ENCODE measurements at places on chromosomes 1 and 21.
A peak's percentile ranks its signal among the peaks of the same experiment; 100 is the strongest.

DNA sequence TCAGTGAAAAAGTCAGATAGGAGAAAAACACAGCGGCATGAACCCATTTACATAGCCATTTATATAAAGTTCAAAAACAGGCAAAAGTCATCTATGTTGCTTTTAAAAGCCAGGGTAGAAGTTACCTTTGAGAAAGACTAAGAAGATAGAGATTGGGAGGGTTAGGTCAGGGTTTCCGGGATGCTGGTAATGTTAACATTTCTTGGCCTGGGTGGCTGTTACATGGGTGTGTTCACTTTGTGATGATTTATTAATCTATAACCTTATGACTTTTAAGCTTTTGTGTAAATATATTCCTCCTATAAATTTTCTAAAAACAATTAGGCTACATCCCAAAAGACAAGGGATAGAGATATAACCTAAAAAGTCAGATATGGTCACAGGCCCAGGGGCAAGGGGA, 15.0 kb upstream of the FAM20B start:
- no peak for DNase-seq

DNA sequence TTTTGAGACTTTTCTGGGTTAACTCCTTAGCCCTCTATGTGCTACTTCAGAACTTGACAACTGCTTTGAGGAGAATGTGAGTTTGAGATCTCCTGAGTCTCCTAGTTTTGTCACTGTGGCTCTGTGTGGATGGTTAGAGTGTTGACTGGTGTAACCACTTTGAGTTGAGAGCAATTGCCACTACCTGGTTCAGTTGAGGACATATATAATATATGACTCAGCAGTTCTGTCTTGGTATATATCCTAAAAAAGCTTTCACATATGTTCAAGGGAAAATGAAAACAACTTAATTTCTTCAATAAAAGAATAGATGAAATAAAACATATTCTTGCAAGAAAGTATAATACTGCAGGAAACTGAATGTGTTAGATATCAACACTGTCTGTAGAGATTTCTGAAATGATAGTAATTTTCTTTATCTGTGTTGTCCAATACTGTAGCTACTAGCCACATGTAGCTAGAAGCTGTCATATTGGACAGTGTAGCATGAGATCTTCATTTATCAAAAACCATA, 96.7 kb upstream of the QSOX1 start:
- no peak for DNase-seq

DNA sequence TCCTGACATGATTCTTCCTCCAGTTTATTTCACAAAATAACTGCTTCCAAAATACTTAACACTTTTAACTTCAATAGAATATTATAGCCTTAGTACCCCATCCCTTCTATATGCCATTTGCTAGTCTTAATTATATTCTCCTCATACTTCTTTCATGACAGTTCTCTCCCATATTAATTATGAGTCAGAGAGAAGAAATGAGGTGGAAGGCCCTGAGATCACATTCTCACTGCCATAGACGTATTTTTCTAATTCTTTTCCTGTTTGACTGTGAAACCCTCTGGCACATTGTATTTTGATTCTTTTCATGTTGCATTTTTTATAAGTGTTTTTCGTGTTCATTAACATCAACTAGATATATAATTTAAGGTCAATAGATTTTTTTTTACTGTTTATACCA, 88.4 kb downstream of the GTF2B start:
- no peak for DNase-seq

DNA sequence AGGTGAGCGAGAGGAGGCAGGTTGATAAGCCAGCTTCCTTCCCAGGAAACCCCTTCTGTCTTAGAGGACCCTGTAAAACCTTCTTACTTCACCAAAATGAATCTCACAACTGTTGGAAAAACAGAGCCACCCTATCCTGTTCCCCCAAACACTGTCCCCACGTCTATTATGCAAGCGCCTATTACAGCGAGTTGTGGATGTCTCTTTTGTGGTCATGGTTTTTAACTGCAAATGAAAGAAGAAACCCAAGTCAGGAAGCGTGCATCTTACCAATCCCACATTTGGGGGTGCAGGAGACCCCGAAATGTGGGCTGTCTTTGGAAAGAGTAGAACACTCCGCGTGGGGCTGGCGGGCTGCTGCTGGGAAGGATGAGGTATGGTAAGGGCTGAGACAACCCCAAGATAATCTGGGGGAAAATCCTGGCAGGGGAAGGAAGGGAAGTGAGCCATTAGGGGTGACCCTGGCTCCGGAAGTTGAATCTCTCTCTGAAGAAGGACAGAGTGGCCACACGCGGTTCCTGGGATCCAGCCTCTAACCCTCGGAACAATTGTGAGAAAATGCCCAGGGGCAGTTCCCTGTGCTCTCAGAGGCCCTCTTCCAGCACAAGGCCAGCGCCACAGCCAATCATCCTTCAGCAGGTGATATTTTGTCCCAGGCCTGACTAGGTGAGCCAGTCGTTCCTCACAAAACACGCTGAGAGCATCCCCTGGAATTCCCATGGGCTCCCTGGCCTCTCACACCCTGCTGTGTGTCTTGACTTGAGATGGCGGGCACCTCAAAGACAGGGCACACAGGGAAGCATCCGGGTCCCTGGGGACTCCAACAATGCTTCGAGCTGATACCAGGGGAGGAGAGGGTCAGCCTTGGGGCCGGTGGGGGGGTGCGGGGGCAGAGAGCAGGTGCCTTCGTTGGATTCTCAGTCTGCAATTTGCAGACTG, 168.5 kb upstream of the IRF2BP2 start:
- DNase-seq: no peak

DNA sequence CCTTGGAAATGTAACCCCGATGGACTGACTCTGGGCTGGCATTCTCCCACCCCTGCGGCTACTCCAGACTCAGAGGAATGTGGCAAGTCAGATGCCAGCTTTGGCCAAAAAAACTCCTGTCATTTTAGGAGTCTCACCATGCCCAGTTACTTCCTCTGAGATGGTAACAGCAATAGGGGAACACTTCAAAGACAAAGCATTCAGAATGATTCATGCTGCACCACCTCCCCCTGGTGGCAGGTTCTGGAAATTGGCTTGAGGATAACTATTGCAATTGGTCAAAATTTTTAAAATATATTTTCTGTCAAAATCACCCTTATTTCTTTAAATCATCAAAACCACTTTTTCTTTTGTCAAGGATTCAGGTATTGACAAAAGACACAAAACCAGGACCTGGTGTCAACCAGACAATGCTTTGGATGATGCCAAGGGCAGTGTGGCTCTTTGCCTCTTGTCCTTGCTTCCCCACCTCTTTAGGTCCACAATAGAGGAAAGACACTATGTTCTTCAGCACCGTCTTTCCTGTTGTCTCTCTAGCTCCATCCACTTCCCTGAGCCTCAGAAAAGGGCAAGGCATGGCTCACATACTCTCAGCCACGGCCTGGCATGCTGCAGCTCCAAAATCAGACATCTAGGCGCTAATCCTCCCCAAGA, 9.9 kb upstream of the CDCA8 start:
- DNase-seq: peak; percentile 48

- DNase-seq: no peak
Measured at GRCh38 chr1:161391611-161392010, 23.9 kb upstream of the CFAP126 start.

DNA sequence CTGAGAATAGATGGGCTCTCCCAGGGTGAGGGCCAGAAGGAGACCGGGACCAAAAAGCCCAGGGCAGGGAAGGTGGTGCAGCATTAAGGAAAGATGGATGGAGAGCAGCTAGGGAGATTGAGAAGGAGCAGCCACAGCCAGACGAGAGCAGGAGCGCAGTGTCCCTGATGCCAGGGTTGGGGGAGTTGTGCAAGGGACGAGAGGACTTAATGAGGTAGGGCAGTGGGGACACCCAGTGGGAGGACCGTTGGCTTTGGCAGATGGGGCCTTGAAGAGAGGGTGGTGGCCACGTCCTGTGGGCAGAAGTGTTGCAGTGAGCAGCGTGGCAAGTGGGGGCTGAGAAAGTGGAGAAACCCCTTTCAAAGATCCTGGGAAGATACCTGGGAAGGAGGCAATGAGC, 38.0 kb upstream of the KDM4A start:
- DNase-seq: no peak

DNA sequence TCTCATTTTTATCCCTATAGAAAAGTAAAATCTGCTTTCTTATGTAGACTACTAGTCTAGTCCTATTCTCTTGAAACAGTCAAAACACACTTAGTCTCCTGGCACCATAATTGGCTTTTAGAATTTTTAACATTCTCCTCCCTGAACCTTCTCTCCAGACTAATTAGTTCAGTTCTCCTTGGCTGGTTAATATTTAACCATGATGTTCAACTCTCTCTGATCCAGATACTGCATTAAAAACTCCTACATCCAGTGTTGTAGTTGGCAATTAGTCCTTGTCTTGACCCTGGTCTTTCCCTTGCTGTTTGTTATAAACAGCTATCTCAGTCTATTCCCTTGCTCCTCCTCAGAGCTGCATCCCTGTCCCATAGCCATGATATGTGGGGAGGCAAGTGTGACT, 422.9 kb upstream of the BEND5 start:
- DNase-seq: no peak

DNA sequence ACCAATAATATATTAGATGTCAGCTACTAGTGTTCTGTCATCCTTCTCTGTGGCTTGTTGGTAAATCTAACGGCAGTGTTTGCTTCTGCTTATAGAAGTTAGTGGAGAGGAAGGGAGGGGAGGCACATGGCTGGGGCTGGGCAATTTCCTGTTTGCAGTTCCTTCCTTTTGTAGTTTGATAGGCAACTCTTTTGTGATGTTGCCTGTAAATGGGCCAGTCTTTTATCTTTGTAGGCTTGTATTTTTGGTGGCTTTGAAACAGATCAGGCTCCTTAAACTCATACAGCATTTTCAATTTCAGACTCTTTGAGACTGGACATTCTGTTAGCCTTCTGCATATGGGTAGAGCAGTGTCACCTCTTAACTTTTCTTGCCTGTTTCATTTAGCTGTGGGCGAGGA, 48.1 kb downstream of the CDC14A start:
- no peak for DNase-seq

DNA sequence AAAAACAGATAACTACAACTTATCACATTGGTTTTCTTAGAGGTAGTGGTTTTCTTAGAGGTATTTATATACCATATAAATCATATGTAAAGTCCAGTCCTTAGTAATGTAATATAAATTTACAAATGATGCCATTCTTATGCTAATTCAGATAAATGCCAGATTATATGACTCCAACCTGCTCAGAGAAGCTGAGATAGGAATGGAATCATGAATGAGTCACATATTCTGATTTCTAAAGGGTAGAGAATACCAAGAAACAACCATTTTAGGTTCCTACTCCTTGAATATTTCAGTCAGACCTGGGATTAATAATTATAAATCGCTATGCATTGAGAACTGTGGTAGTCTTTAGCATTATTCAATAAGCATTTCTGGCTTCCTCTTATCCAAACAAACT, 760.1 kb upstream of the NEGR1 start:
- no peak for DNase-seq

GRCh38 chr1:68142036-68142435, 90.3 kb downstream of the WLS start:
- DNase-seq: no peak

GRCh38 chr1:156486421-156487344, 13.9 kb downstream of the MEF2D start:
- no peak for DNase-seq

GRCh38 chr1:116971965-116972673, 29.4 kb upstream of the CD101 start:
- DNase-seq: no peak

DNA sequence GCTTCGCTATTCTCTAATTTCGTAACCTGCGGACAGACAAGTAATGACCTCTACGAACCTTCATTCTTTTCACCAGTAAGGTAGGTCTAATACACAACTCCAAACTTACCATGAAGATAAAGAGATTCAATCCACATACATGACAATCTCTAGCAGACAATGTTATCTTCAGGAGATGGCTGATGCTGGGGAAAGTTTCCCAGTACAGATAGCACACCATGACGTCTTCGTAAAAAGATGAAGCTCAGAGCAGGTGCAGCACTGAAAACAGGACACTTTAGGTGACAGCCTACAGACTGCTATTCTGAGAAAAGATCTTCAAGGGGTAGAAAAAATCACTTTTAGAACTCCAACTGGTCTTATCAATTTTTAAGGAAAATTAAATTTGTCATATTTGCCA, 41.3 kb downstream of the ZNF281 start:
- DNase-seq: no peak

- no peak for DNase-seq
Measured at GRCh38 chr1:97524211-97524610, 396.6 kb downstream of the DPYD start.

DNA sequence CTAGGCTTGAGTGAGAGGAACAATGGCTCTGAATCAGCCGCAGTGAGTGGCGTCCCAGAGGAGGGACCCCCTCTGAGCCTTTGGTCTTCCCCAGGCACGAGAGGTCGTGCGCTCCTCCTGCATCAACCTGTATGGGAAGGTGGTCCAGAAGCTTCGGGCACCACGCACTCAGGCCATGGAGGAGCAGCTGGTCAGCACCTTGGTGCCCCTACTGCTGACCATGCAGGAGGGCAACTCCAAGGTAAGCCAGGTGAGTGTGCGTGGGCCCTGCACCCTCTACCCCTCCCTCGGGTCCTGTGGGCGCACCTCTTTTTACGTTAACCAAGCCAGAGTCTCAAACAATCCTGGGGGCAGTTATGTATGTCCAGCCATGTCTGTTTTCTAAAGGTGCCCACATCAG, 13.7 kb upstream of the TTC4 start:
- DNase-seq: no peak

DNA sequence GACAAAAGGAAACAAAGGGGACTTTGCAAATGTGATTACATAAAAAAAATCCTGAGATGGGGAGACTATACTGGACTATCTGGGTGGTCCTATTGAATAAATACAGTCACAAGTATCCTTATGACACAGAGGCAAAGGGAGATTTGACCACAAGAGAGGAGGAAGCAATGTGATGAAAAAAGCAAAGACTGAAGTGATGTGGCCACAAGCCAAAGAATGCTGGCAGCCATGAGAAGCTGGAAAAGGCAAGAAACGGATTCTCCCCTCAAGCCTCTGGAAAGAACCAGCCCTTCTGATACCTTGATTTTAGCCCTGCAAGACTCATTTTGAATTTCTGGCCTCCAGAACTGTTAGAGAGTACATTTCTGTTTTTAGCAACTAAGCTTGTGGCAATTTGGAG, 36.4 kb downstream of the OLFML2B start:
- DNase-seq: no peak

DNA sequence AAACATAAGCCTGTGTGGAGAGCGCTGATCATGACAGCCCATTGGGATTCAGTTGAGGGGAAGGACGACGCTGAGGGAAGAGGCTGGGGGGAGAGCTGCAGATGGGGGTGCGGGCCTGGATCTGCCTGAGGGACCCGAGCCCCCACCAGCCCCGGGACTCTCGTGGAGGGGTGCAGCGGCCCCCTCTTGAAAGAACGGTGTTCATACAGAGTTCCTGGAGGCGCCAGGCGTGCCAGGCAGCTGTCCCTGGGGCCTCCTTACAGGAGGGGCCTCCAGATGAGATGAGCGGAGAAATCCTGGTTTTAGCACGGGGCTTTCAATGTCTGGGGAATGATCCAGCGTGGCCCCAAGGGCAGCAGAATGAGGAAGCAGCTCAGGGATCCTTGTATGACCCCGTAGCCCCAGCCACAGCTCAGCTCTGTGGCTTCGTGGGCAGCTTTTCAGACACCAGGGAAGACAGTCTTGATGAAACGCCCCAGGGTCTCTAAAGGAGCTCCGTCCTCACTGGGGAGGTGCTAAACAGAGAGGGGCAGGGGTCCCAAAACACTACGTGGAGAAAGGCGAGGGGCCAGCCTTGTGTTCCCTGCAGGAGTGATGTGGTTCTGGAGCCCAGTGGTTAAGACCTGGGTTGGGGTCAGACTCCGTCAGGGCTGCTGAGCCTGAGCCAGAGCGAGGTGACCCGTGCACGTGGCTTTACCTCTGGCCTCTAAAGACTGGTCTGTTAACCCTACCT, 7.2 kb upstream of the DSCAM start:
- DNase-seq: no peak
